Stimulated activated CD8-positive, alpha-beta memory T cell treated with anti-CD3 and anti-CD28 coated beads, Interleukin-7, amount 100 ng/mL, for 1 hour (primary cell): ENCODE measurements at places on chromosomes 7 and 10.
A peak's percentile ranks its signal among the peaks of the same experiment; 100 is the strongest.

GRCh38 chr10:117472872-117473271, 69.7 kb upstream of the EMX2 start:
- no peak for DNase-seq

GRCh38 chr10:128070161-128070560, 56.1 kb downstream of the MKI67 start:
- no peak for DNase-seq

DNA sequence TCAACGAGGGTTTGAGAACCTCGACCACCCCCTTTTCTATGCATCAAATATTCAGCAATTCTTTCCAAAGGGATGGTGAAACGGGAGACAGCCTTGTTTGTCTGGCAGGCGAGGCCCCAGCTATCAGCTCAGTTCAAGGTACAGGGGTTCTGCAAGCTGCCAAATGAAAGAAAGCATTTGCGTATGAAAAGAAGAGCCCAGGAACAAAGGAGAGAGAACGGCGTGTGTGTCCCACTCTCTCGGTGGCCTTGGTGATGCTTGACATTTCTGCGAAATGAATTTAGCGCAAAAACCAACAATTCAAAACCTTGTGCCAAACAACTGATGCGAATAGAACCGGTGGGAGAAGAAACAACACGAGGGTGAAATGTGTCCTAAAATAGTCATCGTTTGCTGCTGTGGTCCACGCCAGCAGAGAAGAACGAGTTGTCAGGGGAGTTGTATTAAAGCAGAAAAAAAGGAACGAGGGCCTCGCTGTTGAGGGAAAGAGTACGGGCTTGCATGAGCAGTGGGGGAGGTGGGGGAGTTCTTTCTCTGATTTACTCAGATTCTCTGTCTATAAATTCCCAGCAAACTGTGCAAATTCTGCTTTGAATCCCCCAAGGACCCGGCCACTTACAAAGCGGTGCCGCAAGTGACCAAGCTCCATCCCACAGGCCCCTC, 97.7 kb downstream of the TMEM130 start:
- no peak for DNase-seq

- DNase-seq, result no peak
Observed at GRCh38 chr7:4245866-4246470, 436.1 kb upstream of the FOXK1 start.

- no peak for DNase-seq
Observed at GRCh38 chr7:147304376-147304775, 1187.8 kb downstream of the CNTNAP2 start.

GRCh38 chr7:42222891-42223290, 14.1 kb downstream of the GLI3 start:
- DNase-seq, result no peak

- DNase-seq, result no peak
Observed at GRCh38 chr10:69213591-69214311, 6.4 kb upstream of the HKDC1 start.

- DNase-seq, result no peak
Observed at GRCh38 chr7:148670807-148671206, 27.9 kb upstream of the CUL1 start.

GRCh38 chr10:106395041-106395749, 769.3 kb downstream of the SORCS1 start:
- no peak for DNase-seq

- no peak for DNase-seq
Observed at GRCh38 chr7:75048435-75049379, 24.9 kb downstream of the RCC1L start.

GRCh38 chr10:72375585-72375984, 20.9 kb upstream of the DNAJB12 start:
- DNase-seq, result no peak

- no peak for DNase-seq
Observed at GRCh38 chr7:130942211-130942964, 208.4 kb upstream of the KLF14 start.

DNA sequence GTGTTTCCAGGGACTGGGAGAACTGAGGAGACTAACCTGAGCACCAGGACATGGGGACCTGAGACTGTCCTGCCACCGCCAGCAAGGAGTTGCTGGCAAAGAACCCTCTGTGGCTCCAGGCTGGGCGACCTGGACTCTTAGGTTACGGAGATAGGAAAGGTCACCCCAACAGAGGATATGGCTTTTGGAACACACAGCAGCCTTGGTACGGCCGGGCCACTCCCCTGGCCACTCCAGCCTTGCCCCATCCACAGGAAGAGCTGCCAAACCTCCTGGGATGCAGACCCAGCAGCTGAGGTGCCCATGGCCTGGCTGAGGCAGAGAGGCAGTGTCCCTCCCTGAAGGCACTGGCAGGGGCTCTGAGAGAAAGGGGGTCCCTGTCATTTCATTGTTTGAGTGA, 137.8 kb downstream of the OAT start:
- no peak for DNase-seq

DNA sequence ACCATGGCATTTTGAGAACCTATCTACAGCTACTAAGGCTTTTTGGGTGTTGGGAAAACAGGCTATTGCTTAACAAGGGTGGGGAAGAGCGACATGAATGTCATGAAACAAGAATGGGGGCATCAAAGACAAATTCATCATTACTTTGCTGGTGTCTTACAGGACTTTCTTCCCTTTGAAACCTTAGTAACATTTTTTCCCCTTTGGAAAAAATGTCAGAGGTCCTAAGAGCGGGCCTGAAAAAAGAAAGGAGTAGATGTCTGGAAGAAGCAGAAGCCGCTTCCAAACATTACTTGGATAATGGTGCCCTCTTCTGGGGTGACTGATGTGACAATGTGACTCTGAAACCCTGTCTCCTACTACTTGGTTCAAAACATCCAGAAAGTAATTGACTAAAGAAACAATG, 3.8 kb upstream of the DDX50 start:
- DNase-seq, result no peak

DNA sequence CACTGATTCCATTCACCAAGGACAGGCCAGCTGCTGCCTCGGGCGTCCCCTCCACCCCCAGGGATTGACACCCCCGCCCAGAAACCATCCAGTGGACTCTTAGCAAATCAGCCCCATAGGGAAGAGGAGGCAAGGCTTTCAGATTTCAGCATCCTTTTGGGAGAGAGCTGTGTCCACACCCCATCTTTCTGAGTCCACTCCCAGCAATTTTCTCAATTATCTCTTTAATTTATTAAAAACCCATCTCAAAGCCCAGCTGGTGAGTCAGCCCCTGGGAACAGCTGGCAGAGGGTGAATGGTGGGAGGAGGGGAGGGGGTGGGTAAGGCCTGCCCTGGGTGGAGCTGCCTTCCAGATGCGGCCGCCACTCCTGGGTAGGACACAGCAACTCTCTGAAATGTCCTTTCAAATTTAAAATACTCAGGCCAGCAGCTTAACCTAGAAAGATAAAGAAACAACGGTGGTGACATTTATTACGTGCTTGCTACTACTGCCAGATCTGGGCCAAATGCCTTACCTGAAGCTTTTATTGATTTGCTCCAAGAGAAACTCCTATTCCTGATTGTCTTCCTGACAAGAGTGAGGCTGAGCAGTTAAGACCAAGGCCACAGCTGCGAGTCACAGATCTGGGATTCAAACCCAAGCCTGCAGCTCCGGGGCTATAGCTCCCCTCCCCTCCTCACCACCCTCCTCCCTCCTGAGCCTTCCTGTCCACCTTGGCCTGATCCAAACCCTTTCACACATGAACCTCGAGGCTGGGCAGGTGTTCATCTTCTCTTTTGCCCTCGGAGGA, 120.4 kb downstream of the RGS10 start:
- DNase-seq, result no peak

- no peak for DNase-seq
Observed at GRCh38 chr7:23532490-23533237, 883 bp upstream of the TRA2A start.

DNA sequence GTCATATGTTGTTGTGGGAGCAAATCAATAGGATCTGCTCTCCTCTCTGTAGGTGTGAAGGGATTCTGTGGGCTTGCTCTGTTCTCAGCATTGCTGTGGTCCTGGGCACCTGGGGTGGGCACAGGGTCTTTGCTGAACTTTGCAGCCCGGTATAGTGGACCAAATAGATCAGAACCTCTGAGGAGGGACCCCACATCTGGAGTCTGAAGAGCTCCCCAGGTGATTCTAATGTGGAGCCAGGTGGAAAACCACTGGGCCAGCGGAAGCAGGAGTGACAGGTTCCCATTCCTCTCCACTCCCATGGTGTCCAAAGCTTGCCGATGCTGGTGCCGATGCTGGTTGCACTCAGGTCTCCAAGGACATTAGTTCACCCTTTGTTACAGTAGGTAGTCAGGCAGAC, 257.2 kb downstream of the GLRX3 start:
- DNase-seq, result no peak

- DNase-seq, result peak; percentile 63
Observed at GRCh38 chr7:92833766-92834506, 2.4 kb downstream of the CDK6 start.

DNA sequence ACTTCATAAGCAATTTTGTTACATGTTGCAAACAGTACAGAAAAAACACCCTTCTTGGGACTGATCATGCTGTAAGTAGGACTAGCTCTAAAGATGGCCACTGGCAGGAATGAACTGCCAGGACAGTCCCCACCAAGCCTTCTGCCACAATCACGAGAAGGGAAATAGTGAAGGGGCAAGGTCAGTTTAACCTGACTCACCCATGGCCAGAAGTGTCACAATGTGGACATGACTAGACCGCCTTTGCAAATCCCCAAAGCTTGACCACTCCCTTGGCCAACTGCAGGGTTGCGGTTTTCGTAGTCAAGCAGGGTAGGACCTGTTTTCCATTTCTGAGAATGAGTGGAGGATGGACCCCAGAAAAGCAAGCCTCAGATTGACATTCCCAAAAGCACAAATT, 19.4 kb upstream of the FRAT2 start:
- no peak for DNase-seq

DNA sequence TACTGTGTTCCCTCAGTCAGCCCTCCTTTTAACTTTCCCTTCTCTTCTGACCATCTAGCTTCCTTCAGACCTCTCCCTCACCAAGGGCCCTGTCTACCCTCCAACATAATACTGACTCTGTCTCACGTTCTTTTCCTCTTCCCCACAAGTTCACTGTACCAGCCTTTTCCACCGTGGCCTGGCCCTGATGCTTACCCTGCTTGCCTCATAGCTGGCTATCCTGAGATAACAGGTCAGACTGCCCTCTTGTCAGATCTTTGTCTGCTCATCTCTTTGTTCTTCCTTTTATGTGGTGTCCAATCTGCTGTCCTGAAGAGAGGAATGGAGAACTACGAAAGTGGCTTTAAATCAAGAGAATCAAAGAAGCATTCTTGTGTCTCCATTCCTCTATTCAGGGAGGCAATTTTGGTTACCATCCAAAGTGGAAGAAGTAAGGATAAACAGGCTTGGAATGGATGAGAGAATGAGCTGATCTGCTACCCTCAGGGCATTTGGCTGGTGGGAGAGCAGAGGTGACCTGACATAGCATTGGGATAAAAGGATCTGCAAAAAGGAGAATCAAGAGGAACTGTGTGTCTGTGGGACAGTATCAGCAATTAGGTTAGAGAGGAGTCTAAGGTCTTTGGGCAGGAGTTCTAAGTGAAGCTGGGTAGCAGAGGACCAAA, 8.1 kb downstream of the BTAF1 start:
- DNase-seq, result no peak

DNA sequence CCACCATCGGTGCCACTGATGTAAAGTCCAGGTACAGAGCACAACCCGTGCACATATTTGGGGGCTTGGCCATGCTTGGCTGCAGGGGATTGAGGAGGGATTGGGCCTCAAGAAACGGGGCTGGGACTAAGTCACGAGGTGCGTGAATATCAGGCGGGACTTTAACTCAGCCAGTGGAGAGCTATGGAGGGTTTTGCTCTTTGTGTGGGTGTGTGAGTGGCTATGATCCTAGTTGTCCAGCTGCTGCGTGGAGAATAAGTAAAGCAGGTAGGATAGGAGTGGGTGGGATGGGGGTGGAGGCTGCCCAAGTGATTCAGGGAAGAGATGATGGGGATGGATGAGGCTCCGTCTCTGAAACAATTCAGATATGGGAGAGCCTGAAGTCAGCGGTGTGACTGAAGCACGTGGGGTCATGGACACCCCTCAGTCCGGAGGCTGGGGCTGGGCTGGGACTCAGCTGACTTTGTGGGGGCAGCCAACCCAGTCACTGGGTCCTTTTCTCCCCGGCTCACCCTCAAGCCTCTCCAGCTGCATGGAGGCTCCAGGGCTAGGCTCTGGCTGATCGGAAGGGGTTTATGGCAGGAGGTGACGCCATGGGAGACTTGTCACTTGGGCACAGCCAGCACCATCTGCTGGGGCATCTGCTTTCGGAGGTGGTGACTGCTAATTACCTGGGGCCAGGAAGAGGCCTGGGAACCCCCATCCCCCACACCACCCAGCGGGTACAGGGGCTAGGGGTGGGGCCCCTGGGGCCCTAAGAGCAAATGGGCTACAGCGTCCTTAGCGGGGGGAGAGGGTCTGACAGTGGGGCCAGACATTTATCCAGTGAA, 1.7 kb upstream of the LFNG start:
- no peak for DNase-seq

DNA sequence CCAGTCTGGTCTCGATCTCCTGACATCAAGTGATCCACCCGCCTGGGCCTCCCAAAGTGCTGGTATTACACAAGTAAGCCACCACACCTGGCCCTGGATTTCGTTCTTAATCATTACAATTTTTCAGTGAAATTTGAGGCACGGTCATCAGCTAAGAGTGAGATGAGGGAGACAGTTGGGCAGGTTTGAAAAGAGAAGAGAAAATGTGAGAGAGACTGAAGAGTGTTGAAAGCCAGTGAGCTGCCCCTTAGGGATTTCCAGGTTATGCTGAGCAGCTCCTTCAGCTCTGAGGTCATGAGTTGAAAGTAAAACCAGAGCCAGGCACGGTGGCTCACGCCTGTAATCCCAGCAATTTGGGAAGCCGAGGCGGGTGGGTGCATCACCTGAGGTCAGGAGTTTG, 5.9 kb upstream of the UPF2 start:
- no peak for DNase-seq

GRCh38 chr10:103086261-103086660, 106.8 kb downstream of the NT5C2 start:
- no peak for DNase-seq

DNA sequence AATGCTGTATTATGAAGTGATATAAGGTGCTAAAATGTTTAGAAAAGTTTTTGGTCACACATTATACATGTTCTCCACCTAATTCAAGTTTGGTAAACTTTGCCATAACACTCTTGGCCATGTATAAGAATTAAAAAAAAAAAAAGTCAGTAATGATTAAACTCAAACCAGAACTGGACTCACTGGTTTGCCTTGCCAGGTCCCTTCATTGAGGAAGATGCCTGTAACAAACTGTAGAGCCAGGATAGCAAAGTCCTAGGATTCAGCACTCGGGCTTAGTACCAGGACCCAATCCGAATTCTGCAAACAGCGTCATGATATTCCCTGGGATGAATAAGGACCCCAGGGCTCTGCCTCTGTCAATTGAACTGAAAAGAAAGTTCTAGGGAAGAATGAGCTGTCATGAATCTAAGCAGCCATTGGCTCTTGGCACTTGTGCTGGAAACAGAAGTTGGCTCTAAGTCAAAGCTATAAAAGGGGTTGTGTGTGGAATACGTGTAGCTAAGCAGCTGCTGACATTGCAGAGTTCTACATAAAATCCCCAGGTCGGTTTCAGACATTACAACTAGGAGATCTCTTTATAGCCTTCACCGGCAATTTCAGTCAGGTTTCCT, 216.9 kb downstream of the C7orf25 start:
- no peak for DNase-seq

- no peak for DNase-seq
Observed at GRCh38 chr10:99435986-99436638, 5.7 kb upstream of the GOT1 start.

- DNase-seq, result no peak
Observed at GRCh38 chr7:148238761-148239325, 351.7 kb upstream of the C7orf33 start.
